Stimulated activated CD8-positive, alpha-beta memory T cell treated with anti-CD3 and anti-CD28 coated beads, Interleukin-15, amount 100 ng/mL, for 4 hours (primary cell): ENCODE measurements at places on chromosomes 6 and 20.

DNA sequence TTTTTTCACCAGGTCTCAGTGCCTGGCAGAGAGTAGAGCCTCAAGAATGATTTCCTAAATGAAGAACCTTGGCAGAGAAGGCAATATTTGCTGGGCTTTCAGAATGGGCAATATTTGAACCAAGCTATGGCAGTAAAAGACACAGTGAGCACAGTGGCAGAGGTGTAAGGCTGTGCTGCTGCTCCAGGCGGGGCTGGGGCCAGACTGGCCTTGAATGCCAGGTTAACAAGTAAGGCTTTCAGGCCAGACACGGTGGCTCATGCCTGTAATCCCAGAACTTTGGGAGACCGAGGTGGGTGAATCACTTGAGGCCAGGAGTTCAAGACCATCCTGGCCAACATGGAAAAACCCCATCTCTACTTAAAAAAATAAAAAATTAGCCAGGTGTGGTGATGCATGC lies 8.5 kb upstream of the MYL9 start:
- DNase-seq, result no peak

DNA sequence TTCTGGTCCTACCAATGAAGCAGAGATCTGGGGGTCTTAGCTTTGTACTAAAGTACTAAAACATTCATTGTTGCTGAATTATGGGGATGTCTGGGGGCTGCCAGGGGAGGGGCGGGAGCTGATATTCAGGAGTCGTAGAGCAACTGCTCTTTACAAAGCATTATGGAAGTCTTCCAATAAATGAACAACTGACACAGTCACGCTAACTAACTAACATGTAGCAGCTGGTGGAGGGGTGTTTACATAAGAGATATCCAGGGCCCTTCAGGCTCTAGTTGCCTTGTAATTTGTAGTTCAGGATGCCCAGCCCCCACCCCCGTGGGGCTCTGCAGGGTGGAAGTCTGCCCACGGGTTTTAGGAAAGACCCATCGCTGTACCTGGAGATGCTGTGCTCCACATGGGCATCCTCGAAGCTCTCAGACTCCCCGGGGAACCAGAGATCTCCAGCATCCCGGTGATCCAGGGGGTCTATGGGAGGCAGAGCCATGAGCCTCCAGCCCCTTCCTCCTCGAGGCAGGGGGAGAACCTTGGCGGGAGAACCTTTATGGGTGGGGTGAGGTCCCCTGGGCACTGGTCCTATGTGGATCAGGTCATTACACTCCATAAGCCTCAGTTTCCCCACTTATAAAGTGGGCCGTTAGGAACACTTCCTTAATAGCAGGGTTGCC lies 3.4 kb downstream of the TREM2 start:
- DNase-seq, result no peak

DNA sequence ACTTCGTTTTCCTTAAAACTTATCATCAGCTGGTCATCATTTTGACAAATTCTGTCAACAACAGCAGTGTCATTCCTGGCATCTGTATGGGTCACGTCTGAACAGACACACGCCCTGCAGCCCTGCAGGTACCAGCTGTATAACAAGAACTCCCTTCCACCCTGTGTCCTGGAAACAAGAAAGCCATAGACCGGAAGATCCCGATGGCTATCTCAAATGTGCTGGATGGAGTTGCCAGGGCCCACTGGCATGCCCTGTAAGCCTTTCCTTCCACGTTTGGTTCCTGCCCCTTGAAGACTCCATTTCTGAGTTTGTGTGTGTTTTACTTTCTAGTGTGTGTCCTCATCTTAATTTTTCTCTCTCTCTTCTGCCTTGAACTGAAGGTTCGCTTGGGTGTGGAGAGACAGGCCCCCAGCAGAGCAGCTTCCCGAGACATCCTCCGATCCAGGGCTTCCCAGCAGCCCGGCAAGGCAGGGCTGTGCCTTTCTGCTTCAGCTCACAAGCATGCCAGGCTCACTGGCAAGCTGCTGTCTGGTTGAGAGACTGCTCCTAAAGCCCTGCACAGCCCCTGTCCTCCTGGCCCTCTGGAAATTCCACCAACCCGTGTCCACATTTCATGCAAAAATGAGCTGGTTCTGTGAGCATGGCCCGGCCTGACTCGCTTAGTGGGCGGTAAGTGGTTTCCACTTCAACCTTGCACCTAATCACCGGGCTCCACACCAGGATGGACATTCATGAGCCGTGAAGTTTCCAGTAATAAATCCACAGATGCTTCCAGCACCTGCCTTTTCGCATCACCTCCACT lies 8.7 kb downstream of the GFRA4 start:
- DNase-seq, result no peak

- no peak for DNase-seq
Measured at GRCh38 chr6:143525356-143525755, 13.8 kb upstream of the FUCA2 start.

- DNase-seq, result no peak
Measured at GRCh38 chr6:138529478-138529877, 30.2 kb upstream of the NHSL1 start.

GRCh38 chr6:109521080-109521479 lies 38.1 kb upstream of the ZBTB24 start:
- DNase-seq, result no peak

DNA sequence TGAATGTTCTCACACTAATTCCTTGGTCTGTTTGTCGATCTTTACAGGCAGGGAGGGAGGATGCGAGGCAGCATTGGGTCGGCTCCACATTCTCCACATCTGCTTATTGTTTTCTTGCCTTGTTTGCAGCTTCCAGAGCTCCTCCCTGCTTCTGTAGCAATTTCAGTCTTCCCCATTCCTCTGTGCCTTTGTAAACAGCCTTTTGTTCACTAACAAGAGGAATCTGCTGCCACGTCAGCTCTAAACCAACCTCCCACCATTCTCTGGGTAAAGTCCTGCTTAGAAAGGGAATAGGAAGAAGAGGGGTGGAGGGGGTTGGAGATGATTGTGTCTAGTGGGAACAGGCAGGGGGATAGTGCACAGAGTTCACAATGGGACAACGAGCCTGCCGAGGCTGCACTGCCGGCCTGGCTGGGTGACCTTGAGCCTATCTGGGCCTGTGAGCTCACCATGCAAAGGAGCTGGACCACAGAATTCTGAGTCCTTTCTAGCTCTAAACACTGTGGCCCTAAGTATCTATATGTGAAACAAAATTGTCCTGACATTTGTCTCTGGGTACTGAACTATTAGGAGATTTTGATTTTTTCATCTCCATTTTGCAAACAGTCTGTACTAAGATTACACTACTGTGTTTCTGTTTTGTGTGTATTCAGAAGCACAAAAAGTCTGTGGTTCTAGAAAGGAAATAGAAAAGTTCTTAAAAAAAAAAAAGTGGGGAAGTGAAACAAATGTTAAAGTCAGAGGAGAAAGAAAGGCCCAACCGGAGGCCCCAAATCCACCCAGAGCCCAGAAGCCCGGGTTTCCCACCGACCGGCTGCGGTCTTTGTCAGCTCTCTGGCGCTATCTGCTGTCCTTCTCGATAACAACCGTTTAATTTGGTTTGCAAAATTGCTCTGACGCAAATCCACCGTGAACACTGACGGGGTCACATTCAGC lies 1.4 kb upstream of the PRND start:
- peak; percentile 45 for DNase-seq

DNA sequence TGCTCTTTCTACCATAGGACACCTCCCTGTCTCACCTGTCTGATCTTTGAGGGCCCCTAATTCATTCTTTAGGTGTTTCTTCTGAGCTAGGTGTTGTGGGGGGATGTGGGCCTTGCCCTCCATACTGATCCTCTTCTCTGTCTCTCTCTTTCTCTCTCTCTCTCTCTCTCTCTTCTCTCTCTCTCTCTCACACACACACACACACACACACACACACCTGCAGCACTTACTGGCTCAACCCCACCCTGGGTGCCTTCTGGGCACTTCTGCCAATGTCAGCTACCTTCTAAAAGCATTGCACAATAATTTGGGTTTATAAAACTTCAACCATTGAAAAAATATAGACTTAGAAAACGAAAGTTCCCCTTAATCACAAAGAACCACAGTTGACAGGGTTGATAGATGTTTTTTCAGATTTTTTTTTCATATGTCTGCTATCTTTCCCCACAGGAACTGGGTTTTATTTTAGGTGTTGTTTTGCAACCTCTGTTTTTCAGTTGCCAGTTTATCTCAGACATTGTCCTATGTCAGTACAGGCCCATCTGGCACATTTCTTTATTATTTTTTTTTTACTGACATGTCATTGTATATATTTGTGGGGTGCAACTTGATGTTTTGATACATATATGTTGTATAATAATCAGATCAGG lies 28.1 kb downstream of the PKIG start:
- DNase-seq, result no peak

GRCh38 chr20:21118782-21119181 lies 7.1 kb upstream of the KIZ start:
- DNase-seq, result no peak

- DNase-seq, result no peak
Measured at GRCh38 chr20:10219993-10220750, 1.5 kb downstream of the SNAP25 start.

DNA sequence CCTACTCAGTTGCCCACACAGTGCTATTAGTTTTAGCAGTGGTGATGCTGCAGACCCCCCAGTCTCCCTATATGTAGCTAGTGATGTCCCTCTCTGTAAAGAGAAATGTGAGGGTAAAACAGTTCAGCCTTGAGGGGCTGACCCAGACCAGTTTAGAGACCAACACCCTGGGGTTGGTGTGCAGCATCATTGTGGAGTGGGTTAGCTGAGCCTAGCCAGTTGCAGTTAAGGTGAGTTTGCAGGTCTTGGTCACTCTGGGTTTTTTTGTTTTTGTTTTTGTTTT lies 401 bp upstream of the B3GALT4 start:
- no peak for DNase-seq

DNA sequence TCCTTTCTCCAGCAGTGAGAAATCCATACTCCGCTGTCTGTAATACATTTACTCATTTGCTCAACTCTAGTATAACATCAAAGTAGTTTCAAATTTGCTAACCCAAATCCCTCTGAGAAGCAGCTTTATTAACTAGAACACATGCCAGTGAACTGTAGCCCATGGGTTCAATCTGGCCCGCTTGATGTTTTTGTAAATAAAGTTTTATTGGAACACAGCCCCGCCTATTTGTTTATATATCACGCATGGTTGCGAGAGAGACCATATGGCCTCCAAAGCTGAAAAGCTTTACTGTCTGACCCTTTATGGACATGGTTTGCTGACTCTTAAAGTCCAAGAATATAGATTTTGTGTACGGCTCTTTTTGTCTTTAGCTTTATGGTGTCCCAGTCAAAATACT lies 32.2 kb downstream of the CDYL start:
- DNase-seq, result no peak

DNA sequence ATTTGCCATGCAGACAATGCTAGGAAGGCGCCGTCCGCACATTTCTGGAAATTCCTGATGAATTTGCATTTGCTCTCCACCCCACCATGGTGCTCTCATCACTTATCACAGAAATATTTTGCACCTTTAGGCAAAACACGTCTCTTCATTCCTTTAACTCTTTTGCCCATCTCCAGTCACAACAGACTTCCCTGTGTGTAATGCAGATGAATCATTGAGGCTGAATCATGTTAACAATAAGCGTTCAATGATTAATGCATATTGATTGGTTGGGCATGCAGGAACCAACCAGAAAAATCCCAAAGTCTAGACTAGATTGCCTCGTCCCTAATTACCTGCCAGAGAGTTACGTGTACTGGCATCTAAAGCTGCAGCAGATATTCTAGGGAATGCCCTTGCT lies 80.0 kb upstream of the ATXN1 start:
- DNase-seq, result no peak

DNA sequence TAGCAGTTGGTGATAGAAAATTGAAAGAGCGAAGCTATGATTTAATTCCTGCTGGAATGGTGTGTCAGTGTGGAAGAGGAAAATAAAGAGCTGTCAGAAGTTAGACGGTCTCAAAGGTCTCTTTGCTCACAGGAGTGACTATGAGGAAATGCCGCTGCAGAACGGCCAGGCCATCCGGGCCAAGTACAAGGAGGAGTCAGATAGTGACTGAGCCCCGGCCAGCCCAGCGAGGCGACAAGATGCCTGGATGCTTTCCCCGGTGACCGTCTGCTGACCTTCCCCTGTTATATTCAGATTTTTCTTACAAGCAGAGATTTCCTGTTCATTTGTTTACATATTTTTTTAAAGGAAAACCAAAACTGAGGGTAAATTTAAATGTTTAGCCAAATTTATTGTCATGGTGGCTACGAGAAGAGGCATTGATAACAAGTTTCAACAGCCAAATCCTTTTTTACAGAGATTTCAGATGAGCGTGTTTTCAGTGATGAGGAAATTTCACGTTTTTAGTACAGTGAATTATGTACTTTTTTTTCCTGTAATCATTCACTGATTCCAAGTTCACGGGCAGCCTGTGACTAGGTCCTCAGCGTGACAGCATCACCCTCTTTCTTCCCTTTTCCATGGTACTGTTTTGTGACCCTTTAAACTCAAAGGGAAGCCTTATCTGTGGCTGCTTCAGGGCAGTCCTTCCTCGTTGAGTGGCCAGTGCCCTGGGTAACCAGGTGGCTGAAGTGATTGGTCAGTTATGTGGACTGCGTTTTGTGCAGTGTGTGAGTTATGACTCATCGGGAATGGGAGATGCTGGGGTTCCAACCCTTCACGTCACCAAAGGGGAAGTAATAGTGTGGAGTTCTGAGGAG lies 12.6 kb downstream of the DYNLT1 start:
- no peak for DNase-seq

- DNase-seq, result no peak
Measured at GRCh38 chr6:5729813-5730517, 276.8 kb downstream of the NRN1 start.

GRCh38 chr6:130929036-130929678 lies 102.0 kb downstream of the SMLR1 start:
- DNase-seq, result no peak

DNA sequence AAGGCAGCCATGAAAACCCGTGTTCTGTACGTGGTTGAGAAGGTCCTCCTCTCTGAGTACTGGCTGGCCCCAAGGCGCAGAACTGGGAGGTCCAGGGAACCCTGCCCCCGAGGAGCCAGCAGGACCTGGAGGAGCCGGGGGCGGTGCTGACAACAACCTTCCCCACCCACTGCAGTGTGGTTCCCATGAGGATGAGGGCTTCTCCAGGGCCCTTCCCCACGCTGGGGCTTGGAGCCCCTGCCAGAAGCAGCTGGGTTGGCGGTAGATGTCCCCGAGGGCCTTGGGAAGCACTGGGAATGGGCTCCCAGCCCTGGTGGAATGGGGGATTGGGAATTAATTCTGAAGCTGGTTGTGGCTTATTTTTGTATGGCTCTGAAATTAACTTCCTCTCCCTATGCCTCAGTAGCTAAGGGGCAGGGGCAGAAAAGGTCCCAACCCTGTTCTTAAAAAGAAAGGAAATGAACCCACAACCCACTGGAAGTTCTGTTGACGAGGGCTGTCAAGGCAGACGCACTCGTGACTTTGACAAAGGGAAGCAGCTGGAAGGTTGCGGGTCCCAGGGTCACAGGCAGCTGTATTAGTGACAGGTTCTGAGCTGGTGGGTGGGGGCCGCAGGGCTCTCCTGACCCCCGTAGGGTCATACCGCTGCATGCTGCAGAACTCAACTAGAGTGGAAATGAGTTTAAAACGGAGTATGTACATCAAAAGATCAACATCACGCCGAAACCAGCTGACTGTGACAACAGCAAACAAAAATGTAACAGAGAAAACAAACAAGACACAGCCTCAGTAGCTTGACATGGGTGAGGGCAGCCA lies 13.9 kb upstream of the HELZ2 start:
- no peak for DNase-seq

GRCh38 chr6:169174516-169175359 lies 78.9 kb downstream of the THBS2 start:
- no peak for DNase-seq

GRCh38 chr6:40907198-40907701 lies 131.8 kb downstream of the UNC5CL start:
- DNase-seq, result no peak

GRCh38 chr6:18088419-18089296 lies 33.8 kb downstream of the NHLRC1 start:
- no peak for DNase-seq

GRCh38 chr20:63457737-63458136 lies 14.7 kb downstream of the KCNQ2 start:
- no peak for DNase-seq
